CD4-positive, alpha-beta T cell treated with Interleukin-2 at 100 ng/mL for 4 hours (primary cell): ENCODE measurements at places on chromosomes 4 and X.

DNA sequence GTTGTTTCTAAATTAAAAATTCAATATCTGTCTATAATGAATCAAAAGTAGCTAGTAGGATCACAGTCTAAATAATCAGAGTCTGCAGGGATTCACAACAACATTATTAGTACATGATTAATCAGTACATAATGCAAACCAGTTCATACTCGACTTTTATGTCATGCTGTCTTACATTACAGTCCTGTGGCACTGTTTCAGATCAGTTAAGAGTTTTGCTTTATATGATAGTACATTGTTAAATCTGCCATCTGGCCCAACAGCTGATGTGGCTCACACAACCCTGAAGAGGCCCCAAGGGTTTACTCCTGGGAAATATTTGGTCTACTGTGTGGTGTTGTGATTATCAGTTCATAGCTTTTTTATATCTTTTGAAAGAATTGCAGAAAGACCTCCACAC is 247.1 kb upstream of the ETNPPL start:
- DNase-seq: no peak

- DNase-seq: no peak
These were observed 52.2 kb downstream of the PRDM5 start for GRCh38 chr4:120870279-120870673.

DNA sequence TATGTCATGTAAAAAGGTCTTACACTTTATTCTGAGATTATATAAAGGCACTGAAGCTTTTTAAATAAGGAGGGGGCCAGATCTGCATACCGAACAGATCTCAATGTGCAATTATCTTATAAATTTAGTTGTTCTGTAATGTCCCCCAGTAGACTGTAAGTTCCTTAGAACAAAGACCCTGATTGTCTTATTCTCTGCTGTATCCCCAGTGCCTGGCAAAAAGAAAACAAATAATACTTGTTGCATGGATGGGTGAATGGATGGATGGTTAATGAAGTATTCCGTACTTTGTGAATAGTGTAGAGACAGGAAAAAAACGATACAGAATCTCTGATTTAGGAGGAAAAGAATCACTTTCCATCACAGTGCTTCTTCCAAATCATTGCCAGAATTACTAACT is 141.5 kb downstream of the CHM start:
- DNase-seq: no peak

DNA sequence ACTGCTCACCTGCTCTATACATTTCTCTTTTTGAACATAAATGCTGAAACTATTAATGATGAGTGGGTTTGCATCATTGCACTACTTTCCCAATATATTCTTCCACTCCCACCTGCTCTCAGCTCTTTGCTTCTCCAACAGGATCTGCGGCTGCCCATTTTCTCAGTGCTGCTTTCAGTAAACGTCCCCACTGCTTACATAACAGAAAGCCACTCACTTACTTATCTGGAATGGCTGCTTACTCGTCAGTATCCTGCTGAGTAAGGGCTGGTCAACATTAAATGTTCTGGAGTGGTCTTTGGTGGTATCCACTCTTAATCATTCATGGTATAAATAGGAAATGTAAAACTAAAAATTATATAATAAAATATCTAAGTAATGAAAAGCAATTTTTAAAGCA is 112.8 kb upstream of the HPF1 start:
- no peak for DNase-seq

- no peak for DNase-seq
These were observed 104.6 kb downstream of the NBDY start for GRCh38 chrX:56833626-56834025.

DNA sequence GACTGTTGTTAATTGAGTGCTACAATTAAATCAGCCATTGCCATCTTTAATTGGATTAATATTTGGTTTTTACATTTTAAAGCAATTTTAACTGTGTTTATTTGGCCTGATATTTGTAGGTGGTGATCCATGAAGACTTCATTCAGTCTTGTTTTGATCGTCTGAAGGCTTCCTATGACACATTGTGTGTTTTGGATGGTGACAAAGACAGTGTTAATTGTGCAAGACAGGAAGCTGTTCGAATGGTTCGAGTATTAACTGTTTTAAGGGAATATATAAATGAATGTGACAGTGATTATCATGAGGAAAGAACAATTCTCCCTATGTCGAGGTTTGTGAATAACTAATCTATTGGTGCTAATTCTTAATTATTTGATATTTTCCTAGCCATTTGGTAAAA is 82.6 kb downstream of the USP9X start:
- no peak for DNase-seq

DNA sequence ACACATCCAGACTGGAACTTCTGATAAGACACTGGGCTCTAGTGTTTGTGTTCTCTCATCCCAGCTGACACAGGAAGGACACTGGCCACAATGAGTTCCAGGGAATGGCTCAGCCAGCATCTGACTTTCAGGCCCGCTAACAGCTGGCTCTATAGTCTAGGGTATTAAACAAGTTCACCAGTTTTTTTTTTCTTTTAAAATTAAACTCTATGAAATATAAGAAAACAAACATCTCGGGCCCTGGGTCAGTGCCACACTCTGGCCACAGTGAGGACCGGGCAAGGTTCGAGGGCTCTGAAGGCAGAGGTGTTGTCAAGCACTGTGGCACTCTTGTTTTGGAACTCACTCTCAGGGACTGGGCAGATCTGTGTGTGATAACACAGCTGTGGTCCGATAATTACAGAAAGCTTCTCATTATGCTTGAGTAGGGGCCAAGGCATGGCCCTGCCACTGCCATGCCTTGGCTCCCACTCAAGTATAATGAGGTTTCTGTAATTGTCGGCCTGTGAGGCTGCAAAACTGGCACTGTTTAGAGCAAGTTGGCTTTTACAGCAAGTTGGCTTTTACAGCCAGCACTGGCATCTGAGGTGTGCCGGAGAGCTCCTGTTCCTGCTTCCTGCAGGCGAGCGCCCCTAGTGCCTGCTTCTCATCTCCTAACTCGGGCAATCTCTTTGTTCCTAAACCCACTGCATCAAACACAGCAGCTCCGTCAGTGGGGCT is 62.8 kb downstream of the PPP1R2C start:
- DNase-seq: peak; percentile 26

DNA sequence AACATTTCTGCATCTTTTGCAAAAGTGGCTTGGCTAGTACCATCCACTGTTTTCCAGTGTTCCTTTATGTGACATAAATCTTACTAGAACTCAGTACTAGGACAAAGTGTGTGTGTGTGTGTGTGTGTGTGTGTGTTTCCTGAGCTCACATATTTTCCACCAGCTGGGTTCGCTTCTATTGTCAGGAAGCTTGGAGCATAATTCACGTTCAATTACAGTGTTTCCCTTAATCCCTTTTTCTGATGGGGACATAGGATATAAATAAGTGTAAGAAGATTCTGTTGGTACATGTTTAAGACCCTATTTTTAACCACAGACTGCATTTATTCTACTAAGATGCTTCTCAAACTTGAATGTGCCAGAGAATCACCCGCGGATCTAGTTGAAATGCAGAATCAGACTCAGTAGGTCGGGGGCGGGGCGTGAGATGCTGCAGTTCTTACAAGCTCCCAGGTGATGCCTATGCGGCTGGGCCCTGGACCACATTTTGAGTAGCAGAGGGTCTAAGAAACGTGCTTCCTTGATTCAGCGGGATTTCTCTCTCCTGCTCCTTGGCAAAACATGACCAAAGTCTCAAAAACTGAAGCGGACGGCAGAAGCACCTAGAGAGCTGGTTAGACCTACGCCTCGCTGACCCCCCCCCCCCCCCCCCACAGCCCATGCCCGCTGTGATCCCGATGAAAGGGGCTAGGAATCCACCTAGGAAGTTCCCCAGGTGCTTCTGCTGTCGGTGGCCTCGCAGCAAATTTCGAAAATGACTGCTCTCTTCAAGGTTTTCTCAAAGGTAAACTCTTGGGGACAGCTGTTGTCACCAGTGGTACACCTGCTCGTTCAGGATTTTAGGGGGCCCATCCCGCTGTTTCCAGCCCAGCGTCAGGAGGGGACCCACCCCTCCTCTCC is 797 bp downstream of the CD99L2 start:
- peak; percentile 29 for DNase-seq

DNA sequence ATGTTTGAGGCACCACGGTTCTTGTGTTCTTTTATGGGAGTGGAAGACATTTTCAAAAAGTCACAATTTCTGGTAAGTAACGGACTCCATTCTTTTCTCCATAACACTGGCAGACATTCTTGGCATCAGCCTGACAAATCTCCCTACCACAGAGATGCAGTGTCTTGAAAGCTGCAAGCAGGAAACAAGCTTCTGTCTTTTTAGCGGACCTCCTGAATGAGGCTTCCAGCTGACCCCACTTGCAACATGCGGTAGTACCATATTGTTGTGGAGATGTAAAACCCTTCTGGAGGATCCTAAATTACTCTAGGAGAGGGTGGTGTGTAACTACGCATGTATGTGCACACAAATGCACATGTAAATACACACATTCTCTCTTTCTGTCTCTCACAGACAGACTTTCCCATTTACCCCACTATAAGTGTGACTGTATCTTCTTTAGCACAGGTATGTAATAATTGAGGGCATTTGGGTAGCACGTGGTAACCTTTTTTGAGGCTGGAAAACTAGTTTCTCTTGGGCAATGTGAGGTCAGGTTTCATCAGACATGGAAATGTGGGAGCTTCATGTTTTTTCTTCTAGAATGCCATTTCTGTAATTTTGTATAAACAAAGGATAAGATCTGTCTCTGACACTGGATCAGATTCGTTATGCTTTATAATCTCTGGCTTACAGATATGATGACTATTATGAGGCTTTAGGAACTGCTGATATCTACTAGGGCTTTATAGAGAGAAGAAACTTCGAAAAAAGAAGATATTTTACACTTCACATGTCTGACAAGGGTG is 130.1 kb downstream of the MGST2 start:
- DNase-seq: no peak
